ENCODE measurements at places on chromosomes 13 and 19.

DNA sequence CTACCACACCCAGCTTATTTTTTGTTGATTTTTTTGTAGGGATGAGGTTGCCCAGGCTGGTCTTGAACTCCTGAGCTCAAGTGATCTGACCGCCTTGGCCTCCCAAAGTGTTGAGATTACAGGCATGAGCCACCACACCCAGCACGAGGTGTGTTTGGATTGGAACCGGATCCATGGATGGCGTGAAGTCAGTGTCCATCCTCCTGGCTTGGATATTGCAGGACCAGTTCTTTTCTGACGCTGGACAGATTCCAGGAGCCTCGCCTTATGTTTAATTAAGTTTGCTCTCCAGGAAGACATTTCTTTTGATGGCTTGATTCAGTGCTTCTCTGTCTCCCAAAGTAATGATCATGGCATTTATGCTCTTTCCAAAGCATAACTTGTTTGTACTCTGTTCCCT is 14.4 kb upstream of the RFXAP start:
- DNase-seq: no peak

GRCh38 chr13:110921695-110922094 is 6.8 kb upstream of the ANKRD10 start:
- DNase-seq: no peak

DNA sequence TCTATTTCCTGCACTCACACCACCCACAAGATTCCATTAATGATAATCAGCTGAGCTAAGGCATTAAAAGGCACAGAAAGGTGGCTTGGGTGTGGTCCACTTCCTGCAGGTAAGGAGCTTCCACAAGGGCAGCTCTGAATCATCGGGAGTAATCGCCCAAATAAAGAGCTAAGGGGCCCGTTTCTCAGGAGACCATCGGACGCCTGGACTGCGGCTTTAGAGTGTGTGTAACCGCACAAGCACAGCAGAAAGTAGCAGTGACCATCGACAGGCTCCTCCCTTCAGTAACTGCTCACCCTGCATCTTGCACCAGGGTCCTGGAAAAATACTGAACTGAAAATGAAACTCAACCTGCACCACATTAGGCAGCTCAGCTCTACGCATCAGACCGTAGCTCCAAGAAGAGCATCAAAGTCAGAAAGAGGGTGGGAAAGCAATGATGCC is 6.0 kb downstream of the STK24 start:
- peak; percentile 43 for DNase-seq

- peak; percentile 19 for DNase-seq
Measured at GRCh38 chr13:102770435-102770834, 3.2 kb downstream of the TEX30 start.

DNA sequence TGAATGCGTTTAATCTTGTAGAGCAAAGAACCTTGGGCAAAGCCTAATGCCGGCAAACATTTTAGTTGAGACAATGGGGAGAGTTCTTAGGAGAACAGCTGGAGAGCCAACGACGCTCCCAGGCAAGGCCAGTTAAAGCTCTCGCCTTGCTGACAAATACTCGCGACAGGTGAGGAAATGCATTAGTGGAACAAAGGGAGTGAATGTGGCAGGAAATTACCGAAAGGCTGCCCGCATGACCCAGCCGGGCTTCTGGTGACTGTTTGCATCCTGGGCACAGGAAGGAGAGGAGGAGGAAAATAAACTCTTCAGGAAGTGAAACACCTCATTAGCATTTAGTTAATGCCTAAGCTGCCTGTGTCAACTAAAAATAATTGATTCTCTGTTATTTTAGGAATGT is 74.6 kb downstream of the SHISA2 start:
- peak; percentile 66 for DNase-seq

GRCh38 chr13:25920277-25920676 is 131.5 kb downstream of the SHISA2 start:
- DNase-seq: no peak

DNA sequence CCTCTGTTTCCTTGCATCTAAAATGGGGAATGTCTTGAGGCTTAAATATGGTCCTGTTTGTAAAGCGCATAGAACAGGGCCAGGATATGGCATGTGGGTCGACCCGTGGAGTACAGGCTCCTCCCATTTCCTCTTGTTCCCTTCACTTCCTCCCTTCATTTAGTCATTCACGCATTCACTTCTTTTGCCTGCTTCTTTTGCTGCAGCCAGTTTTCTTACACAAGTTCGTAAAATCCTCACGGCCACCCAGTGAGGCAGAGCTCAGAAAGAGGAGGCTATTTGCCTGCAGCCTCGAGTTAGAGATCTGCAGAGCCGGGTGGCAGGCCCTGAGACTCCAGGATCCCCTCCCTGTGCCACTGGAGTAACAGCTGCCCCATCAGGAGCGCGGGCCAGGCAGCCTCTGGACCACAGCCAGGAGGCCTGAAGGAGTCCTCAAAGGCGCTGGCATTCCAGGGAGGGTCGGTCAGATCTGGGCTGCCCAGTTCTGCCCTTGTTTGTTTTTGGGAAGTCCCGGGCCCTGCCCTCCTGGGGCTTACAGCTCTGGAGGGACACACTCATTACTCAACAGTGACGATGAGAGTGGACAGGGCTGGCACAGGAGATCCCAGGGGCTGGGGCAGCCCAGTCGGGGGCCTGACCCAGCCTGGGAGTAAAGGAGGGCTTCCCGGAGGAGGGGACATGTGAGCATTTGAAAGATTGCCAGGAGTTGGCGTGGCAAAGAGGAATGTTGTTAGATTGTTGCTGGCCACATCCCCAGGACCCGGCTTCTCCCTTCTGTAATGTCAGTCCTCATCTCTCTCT is 4.6 kb downstream of the PPP5C start:
- peak; percentile 81 for DNase-seq

DNA sequence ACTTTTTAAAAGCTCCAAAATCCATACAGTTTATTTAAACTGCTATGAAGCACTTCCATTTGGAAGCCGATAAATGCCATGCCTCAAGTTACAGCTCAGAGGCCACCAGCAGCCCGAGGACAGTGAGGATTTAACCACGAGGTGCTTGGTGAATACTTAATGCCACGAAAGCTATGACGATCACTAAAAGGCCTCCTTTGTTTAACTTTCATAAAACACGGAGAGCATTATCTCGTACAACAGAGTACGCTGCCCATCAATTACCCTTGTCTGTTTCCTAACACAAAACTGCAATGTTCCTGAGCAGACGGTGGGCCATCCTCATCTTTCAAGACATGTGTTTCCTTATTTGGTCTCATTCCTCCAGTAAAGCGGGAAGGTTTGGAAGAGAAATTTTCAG is 58.4 kb downstream of the PEPD start:
- DNase-seq: peak; percentile 33

GRCh38 chr13:92952161-92952560 is 274.4 kb upstream of the GPC6 start:
- no peak for DNase-seq

Data from stomach (tissue), 19 donors.